GM12865 (cell line): ENCODE measurements at places on chromosomes 16 and 17.
A peak's percentile ranks its signal among the peaks of the same experiment; 100 is the strongest.

DNA sequence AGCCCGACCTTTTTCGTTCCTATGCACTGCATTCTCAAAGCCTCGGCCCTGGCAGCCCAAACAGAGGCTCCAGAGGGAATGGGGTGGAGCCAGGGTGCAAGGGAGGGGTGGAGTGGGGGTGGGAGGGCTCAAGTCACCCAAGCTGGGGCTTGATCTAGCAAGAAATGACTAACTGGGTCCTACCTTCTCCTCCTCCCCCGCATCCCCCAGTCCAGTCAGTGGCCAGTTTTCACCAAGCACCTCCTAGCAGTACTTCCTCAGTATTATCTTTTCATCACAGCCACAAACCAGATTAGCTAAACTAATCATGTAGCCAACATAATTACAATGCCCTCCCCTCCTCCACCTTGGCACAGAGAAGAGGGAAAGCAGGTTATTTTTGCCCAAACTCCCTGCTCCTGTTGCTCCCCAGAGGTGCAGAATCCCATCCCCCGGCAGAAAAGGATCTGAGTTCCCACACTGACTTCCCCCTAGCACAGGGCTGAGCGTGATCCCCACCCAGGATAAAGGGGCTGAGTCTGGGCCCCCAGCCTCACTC, 2.2 kb downstream of the JUP start:
- DNase-seq, result peak; percentile 29

DNA sequence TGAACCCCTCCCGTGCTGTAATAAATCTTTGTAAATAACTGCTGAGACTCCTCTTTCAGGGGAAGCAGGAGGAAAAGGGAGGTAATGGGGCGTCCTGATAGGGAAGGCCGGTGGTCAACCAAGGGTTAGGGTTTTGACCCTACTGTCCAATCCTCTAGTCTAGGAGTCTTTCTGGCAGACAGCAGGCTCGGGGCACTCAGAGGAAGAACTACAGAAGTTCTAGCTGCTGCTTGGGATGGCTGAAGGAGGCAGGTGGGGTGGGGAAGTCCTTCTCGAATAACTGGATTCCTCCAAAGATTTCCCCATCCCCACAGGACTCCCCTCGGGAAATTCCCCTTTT, 387 bp upstream of the STARD3 start:
- DNase-seq, result no peak

DNA sequence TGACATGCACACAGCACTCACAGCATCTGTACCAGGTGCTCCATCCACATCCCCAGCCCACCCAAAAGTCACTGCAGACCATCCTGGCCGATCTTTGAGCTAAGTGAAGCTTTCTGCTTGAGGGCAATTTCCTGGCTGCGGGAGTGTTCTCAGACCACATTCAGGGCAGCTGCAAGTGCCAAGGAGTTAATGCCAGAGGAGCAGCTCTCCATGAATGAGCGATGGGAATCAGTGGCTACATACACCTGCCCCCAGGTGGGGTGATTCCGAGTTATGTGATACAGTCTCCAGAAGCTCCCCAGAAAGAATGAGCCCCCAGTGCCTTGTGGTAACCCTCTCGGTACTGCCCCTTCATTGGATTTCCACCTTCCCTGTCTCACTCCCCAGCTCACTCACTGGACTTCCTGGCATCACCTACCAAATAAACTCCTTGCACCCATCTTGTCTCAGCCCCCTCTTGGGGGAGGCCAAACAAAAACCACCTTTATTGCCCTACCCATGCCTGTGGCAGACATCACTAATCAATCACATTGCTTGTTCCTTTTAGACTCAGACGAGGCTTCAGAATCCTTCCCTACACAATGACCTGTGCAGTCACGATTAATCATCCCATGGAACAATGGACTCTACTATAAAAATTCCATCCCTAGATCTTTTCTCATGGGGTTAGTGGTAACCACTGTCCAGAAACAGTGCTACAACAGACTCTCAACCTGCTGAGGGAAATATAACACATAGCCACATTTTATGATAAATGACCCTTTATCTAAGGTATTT, 121.1 kb downstream of the IRX5 start:
- DNase-seq, result no peak

DNA sequence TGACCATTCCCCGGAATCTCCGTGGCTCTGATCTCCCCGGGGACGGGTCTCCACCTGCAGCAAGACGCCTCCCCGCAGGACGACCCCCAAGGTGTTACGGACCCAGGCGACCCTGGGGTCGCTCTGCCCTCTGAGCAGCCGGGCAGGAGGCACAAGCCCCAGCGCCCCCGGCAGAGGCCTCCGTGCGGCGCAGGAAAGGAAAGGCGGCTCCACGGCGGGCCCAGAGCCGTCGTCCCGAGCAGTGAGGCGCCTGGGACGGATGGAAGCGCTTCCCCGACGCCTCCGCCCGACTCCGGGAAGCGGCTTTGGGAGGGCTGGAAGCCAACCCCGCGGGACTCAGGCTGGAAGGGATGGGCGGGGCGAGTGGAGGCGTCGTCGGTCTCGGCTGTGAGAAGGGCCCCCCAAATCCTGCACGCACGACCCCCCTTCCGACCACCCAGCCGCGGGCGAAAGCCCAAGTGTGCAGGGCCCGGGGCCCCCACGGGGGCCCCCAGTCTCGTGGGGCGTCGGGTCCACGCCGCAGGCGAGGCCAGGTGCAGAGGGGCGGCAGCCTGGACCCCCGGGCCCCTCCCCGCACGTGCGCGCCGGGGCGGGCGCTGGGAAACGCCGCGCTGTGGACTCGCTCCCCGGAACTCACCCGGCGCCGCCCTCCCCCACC, 32.7 kb upstream of the RPH3AL start:
- DNase-seq, result no peak

- DNase-seq, result no peak
These were observed 8.9 kb upstream of the ITGB3 start for GRCh38 chr17:47244697-47245096.

- DNase-seq, result no peak
These were observed 2.7 kb upstream of the ATAD5 start for GRCh38 chr17:30829022-30829421.

- DNase-seq, result no peak
These were observed 298.8 kb upstream of the IRX3 start for GRCh38 chr16:54585094-54585997.

- peak; percentile 67 for DNase-seq
These were observed 87.8 kb downstream of the MARCHF10 start for GRCh38 chr17:62720126-62720850.

DNA sequence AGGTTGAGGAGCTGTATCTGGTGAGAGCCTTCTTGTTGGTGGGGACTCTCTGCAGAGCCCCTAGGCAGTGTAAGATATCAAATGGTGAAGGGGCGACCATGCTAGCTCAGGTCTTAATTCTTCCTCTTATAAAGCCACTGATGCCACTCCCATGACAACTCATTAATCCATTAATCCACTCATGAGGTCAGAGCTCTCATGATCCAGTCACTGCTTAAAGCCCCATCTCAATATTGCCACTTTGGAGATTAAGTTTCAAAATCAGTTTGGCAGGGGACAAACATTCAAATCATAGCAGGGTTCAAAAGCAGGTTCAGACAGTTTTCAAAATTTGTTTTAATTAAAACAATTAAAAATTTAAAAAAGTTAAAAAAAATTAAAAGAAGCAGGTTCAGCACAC, 13.1 kb upstream of the SPECC1 start:
- no peak for DNase-seq

- DNase-seq, result no peak
These were observed 6.2 kb downstream of the SAMD14 start for GRCh38 chr17:50123649-50124349.

DNA sequence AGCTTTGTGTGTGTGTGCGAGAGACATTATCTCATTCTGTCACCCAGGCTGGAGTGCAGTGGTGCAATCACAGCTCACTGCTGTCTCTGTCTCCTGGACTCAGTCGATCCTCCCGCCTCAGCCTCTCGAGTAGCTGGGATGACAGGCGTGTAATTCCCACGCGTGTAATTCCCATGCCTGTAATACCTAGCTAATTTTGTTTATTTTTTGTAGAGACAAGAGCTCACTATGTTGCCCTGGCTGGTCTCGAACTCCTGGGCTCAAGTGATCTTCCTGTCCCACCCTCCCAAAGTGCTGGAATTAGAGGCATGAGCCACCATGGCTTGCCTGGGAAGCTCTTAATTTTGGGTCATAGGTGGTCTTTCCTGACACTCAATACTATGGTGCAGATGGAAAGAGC, 205.3 kb upstream of the TNRC6C start:
- no peak for DNase-seq

DNA sequence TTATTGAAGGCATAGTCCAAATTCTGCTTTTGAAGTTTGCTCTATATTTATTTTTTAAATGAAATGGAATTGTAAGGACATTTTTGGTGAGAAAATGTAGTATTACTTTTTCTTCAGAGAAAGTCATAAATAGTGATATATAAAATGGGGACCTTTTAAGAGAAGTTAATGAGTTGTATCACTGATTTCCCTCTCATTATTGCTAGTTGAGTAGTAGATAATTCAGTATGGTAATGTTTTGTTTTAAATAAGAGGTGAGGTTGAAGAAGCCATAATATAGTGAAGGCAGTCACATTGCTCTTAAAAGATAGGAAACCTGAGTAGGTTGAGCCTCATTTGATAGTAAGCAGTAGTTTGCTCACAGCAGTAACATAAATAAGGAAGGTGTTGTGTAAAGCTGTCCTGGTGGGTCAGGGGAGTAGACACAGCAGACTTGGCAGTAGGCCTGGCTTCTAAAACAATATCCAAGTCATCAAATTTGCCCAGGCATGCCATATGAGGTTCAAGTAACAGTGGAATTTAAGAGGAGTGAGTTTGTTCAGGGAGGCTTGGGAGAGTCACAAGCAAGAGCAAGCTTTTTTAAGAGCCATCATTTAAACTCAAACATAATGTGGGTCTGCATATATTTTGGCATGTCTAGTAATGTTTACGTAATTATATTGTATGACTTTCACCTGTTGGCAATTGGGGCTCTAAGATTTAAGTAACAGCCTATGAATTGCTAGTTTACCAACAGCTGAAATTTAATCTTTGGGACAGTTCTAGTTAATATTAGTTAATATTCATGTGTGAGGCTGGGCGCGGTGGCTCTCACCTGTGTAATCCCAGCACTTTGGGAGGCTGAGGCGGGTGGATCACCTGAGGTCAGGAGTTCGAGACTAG, 6.5 kb downstream of the NFATC3 start:
- DNase-seq, result no peak

DNA sequence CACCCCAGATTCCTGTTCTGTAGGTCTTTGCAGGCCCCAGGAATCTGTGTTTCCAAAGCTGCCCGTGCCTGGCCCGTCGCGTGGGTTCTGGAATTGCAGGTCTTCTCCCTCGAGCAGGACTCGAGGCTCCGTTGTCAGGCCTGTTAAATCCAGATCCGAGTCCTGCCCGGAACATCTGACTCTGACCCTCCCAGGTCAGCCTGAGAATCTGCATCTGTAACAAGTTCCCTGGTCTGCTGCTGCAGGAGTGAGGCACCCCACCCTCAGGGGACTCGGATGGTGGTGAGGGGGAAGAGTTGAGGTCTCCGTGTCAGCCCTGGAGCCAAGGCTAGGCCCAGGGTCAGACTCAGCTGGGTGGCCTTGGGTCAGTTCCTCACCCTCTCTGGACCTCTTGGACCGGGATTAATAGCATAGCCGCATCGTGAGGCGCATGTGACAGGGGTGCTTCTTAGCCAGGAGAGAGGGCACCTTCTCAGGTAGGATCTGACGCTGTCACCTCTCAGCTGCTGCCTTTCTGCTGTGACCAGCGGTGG, 8.8 kb downstream of the SPIRE2 start:
- DNase-seq, result no peak

DNA sequence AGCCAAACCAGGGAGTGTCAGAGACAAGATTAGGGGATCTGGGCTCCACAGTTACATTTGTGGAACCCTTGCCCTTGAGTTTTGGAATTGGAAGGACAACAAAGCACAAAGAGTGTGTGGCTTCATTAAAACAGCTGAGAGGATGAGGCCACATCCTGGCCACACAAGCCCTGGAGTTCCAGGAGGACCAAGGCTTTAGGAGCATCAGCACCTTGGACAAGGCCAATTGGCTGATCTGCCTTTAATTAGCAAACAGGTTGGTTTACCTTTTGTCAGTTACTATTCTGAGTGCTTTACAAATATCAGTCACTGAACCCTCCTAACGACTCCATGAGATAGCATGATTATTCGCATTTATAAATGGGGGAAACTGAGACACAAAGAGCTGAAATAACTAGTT, 54.7 kb downstream of the SLC6A2 start:
- no peak for DNase-seq

DNA sequence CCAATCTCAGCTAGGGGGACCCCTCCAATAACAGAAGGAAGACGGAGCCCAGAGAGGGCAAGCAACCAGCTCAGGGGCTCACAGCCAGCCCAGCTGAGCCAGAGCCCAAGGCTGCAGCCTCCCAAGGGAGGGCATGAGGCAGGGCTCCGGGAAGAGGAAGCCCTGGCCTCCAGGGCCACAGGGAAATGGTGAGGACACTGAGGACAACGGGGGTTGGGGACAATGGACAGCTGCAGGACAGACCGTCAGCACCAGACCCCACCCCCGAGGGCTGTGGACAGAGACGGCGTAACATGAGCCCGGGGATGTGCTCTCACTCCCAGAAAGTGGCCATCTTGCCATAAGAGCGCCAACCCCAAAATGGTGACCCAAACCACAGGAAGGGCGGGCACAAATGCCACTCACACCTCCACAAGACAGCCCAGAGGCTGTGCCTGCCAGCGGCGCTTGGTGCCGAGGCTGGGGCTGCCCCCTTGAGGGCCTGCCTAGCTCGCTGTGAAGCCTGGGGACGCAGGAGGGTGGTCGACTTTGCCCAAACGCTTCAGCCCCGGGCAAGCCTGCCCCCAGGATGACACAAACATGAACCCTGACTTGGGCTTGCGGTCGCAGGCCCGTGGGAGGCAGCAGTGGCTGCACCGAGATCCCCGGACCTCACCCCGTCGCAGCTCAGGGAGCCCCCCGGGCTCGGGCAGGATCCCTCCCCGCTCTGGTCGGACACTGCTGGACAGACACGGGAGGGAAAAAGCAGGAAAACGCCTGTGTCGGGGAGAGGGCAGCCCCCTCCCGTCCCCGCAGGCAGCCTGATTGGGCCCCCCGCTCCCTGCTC, 10.5 kb downstream of the PIMREG start:
- no peak for DNase-seq
